Natural killer cell (primary cell): ENCODE measurements at places on chromosomes 2 and 18. TPM values are rescaled to one million over a fixed set of nuclear protein-coding genes. Genes with fewer than 3 reads are reported as not detected.

- peak; percentile 27 for DNase-seq
Measured at GRCh38 chr18:63161032-63161760, 158.4 kb downstream of the BCL2 start.

GRCh38 chr2:24971286-24971535 is 544 bp downstream of the DNAJC27 start:
- DNase-seq, result no peak

- DNase-seq, result no peak
Measured at GRCh38 chr2:46540496-46541331, 61.3 kb downstream of the TMEM247 start.

GRCh38 chr2:138030459-138030858 is 66.2 kb downstream of the HNMT start:
- no peak for DNase-seq

DNA sequence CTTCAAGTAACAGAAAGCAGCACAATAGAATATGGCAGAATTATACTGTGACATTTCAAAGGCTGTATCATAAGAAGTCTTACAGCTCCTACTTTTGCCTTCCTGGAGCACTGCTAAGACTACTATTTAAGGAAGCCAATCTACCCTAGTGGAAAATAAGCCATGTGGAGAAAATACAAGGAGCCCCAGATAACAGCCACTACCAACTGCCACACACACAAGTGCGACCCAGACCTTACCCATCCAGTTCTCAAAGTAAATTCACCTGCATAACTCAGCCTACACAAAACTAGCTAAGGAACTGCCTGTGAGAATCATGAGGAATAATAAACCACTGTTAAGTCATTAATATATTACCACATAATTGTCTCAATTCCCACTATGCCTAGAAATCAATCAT is 66.4 kb downstream of the USP34 start:
- no peak for DNase-seq

GRCh38 chr2:217820091-217820819 is 182.5 kb downstream of the TNS1 start:
- DNase-seq, result no peak

DNA sequence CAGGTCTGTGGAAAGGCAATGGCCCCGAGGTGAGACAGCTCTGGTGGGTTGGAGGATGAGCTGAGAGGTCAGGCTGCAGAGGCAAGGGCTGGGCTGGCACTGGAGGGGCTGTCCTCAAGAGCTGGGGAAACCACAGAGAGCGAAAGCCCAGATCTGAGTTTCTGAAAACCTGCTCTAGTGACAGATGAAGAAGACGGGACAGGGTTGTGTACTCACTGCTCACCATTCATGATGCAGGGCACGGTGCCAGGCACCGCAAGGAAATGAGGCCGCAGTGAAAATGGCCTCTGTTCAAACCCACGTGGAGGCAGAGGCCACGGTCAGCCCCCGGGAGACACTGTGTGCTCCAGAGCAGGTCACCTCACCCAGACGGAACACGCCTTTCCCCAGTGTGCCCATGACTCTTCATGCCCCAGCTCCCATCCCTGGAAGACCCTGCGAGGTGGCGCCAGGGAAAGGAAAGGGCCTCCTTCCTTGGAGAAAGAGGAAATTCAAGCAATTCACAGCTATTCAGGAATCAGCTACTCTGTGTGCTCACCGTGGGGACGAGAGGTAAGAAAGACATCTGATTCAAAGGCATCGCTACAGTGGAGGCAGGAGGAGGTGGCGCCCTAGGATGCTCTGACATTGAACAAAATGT is 24.3 kb upstream of the ID2 start:
- no peak for DNase-seq

DNA sequence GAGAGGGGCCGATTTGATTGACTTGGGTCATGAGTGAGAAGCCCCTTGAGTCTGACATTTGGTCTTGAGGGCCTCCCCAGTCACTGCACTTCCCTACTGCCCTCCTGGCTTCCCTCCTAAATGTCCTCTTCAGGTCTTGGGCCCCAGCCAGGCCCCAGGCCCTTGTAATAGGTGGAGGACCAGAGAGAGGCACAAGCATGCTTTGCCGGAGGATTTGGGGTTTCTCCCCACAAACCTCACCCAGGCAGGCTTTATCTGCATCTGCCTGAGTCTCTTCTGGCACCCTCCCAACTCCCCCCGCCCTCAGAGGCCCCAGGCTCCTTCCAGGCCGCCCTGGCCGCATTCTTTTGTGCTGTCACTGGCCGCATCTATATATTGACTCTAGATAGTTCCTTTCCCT is 270.7 kb downstream of the HAUS1 start:
- no peak for DNase-seq

GRCh38 chr2:98908931-98909316 is 27.1 kb downstream of the CRACDL start:
- no peak for DNase-seq

- DNase-seq, result no peak
Measured at GRCh38 chr2:222750533-222750932, 79.1 kb downstream of the MOGAT1 start.

GRCh38 chr2:176821350-176821749 is 391.2 kb upstream of the HNRNPA3 start:
- no peak for DNase-seq

DNA sequence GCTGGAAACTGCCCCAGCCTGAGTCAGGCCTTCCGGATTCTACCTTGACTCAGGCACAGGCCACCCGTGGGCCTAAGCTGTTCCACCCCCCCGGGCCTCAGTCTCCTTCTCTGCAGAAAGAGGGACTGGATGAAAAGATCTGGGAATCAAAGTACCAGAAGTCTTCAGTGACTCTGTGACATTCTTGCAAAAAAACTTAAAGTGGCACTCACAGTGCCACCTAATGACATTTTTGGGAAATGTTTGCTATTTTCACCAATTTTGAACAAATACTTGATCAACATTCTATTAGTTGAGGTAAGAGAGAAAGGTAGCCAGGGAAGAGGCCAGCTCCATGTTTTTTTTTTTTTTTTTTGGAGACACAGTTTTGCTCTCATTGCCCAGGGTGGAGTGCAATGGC is 48.3 kb upstream of the ACAA2 start:
- DNase-seq, result no peak

DNA sequence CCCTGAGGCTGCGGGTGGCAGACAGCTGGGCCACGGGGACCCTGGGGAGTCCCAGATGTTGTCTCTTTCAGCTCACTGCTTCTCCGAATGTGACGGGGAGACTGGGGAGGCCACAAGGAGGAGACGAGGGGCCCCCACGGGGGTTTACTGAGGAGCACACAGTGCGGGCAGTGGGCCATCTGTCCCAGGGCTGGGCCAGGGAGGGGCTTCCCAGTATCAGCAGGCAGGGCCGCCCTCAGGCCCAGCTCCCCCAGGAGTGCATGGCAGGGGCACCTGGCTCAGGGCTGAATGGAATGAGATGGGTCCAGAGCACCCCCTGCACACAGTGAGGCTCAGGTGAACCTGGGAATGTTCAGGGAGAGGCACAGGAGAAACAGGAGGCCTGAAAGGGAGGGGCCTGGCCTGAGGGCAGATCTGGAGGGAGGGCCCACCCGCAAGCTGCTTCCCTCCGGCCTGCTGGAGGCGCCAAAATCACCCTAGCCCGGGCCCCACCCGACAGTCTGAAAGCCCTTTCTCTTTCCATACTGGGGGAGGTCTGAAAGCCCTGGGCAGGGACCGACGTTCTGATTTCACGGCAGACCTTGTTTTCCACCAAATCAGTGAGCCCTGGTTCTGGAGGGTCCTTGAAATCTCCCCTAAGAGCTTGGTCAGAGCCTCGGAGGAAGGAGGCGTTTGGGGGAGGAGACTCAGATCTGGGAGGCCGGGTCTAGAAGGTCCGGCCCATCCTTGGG is 35.5 kb upstream of the PTMA start:
- no peak for DNase-seq

- DNase-seq, result no peak
Measured at GRCh38 chr2:106782681-106783080, 103.3 kb downstream of the ST6GAL2 start.

GRCh38 chr2:66432801-66433694 is 1.9 kb upstream of the MEIS1 start:
- DNase-seq, result peak; percentile 34

- DNase-seq, result no peak
Measured at GRCh38 chr2:1954061-1954460, 209.7 kb upstream of the PXDN start.

DNA sequence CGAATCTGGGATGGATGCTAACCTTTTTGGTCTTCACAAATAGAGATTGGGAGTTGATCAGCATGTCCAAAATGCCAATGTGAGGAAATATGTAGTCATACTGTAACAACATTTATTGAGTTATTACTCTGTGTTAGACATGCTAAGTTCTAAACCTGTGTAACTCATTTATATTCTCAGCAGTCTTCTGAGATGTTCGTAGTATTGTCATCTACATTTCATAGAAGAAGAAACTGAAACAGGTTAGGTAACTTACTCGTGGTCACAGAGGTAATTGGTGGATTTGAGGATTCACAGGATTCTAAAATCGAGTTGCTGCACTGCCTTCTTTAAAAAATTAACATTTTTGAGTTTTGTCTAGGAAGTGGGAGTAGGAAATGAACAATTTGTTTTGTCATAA is 162.1 kb downstream of the UBE2E3 start:
- peak; percentile 59 for DNase-seq

- no peak for DNase-seq
Measured at GRCh38 chr18:46250812-46251173, 146.6 kb downstream of the HAUS1 start.

DNA sequence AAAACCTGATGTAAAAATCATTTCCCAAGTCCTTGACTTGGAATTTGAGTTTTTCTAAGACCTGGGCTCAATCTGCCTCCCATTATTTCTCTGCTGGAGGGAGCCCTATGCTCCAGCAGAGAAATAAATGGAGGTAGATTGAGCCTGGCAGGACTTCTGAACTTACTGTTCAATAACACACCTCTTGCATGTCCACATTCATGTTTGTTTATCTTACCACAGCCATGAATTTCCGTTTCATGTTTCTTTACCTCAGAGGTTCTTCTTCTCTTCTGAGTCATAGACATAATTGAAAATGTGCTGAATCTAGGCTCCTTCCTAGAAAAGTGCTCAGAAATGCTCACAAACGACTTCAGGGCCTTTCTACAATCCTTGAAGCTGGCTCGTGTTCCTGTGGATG is 170.8 kb downstream of the PMAIP1 start:
- no peak for DNase-seq

DNA sequence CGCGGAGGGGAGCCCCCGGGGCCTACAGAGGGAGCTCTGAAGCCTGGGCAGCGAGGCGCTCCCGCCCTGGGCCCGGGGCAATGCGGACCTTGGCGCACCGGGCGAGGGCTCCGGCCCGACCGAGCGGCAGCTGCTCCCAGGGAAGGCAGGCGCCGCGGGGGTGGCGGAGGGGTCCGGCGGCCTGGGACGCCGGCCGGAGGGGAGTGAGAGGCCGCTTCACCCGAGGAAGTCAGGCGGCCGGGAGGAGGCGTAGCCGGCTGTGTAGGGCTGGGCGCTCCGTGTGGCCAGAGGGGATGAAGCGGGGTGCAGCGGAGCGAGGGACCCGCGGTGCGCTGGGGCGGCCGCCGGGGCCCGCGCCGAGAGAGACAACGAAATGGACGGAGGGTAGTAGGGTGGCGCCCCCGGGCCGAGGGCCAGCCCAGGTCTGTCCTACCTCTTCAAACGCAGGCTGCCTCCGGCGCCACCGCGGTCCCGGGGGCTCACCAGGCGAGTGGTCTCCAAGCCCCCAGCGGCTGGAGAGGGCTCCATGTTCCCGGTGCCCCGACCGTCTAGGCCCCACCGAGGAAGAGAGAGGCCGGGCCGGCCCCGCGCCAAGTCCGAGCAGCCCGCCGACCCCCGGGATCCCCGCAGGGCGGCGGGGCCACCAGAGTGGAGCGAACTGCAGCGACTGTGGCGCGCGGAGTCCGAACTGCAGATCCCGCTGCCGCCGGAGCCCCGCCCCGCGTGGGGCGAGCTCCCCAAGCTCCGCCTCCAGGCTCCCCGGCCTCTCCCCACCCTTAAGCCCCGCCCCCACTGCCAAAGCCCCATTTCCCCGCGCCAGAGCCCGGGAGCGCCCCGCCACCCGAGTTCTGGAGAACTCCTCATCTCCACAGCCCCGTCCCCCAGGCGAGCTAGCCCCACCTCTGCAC is at the start of gene SLC30A3:
TSS of gene SLC30A3 (minus strand) at position 669 of the 908 bp plus-strand sequence. CDS start at position 528, 141 bp downstream.
- DNase-seq, result peak; percentile 81

Gene DCDC2C
- not detected for total RNA-seq

Gene RPIA
- total RNA-seq, result 24.1 TPM

Gene IL36B
- total RNA-seq, result not detected

Gene MC5R
- total RNA-seq, result not detected

Gene SERPINB12
- total RNA-seq, result not detected

Gene ANKRD53
- total RNA-seq, result 3.1 TPM

Gene FAP
- not detected for total RNA-seq

Gene GALNT14
- total RNA-seq, result 0.68 TPM
